ENCODE measurements at places on chromosomes 11 and 22.

DNA sequence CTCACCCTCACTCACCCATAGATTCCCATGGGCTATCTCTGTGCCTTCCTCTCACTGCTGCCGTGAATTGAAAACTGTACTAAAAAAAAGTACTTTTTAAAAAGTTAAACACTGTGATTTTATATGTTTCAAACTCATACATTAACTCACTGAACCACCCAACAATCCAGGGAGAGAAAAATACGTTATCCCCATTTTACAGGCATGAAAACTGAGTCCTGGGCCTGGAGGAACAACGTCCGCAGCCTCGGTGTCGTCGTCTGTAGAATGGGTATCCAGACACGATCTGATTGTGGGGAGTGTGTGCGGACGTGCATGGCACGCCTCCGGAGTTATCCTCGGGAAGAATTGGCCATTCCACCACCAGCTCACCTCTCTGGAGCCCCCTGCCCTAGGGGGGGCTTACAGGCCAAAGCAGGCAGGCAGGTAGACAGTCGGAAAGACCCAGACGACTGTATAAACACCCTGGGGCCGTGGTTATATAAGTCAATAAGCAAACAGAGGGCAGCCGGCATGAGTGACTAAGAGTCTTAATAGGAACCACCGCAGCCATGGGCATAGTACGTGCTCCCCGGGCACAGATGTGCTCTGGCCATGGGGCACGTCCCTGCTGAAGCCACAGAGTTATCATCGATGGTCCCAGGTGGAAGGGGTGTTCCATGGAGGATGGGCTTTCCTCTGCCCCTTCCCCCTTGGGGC is 7.1 kb upstream of the PDGFB start:
- no peak for DNase-seq

DNA sequence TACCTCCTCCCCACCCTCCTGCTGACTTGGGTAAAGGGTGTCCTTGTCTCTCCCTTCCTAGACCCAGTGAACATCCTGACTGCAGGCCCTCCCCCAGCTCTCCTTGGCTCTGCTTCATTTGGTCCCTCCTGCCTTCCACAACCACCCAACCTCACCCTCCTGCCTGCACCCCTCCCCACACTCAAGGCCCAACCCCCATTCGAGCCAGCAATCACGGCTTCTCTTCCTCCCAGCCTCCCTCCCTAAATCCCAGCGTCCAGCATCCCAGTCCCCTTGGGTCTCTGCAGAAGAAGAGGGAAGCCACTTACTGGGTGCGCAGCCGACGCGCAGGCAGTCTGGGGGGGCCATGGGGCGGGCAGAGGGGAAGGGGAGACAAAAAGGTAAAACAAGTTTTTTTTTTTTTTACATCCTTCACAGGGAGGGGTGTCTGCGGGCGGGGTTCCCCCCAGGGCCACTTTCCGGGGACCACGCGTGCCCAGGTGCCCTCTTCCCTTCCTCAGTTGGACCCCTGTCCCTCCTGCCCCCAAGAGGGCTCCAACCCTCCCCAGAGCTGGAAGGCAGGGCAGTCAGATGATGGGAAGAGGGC is 62.5 kb downstream of the SLC22A12 start:
- DNase-seq = no peak

- no peak for DNase-seq
These were observed 2.2 kb downstream of the RAB30 start for GRCh38 chr11:83069441-83070043.

DNA sequence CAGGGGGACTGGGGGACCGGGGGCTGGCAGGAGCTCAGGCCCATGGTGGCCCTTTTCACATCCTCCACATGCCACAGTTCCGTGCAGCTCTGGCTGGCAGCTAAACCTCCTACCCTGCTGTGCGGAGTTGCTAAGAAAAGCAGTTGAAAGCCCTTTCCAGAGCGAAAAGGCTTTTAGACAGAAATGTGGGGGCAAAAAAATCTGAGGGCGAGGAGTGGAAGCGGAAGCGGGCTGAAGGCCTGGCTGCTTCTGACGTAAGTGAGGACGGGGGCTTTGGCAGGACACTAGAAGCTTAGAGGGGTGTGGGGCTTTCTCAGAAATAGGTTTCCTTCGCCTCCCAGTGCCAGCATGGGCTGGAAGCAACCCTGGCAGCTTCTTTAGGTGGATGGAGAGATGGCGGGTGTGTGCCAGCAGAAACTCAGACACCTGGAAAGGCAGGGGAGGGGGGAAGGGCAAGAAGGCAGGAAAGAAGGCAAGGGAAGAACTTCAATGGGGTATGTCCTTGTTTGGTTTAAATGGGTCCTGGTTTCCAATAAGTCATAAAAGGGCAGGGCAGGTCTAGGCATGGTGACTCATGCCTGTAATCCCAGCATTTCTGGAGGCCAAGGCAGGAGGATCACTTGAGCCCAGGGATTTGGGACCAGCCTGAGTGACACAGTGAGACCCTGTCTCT is 11.2 kb upstream of the DGKZ start:
- no peak for DNase-seq

DNA sequence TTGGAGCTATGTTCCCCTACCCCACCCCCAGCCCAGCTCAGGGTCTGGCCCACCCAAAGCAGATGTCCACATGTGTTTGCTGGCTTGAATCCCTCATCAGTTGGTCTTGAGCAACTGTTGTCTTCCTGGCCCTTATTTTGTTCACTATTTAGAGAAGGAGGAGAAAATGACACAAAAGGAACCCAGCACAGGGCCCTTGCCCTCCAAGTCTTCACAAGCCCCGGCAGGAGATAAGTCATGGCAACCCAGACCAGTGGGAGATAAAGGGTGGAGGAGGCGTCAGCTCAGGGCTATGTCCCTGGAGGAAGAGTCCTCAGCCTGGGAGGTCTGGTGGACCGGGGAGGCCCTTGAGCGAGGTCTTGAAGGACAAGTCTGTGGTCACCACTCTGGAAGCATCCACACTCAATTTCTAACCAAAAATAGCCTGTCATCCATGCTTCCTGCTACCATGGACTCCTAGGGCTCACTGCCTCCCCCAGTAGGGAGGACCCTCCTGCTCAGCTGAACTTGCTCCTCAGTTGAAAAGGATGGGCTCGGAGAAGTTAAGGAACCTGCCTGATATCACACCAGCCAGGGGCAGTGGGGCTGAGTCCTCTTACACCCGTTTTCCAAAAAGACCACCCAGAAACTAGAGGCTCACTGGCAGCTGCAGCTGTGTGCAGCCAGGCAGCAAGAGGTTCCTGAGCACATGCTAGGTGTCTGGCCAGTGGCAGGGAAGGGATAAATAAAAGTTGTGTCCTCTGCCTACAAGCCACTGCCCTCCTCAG is 1.8 kb upstream of the RAB3IL1 start:
- DNase-seq = no peak

GRCh38 chr22:31954535-31955523 is 10.5 kb downstream of the YWHAH start:
- DNase-seq = no peak

GRCh38 chr22:35436421-35436820 is 36.5 kb downstream of the MCM5 start:
- no peak for DNase-seq

GRCh38 chr11:71977743-71978418 is 20.8 kb upstream of the IL18BP start:
- no peak for DNase-seq

DNA sequence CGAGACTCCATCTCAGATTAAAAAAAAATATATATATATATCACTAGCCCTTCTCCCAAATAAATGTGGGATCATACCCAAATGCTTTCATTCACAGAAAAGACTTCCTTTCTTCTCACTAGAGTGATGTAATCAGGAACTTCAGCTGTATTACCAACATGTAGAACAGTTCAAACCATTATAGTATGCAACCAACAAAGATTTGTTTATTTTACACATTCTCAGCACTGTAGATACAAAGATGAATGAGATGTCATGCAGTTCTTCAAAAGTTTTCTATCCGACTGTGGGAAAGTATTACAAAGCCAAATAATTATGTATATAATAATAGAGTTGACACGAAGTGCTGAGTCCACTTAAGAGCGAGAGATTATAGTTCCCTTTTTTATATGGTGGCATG is 22.2 kb upstream of the ZNF143 start:
- DNase-seq = no peak

DNA sequence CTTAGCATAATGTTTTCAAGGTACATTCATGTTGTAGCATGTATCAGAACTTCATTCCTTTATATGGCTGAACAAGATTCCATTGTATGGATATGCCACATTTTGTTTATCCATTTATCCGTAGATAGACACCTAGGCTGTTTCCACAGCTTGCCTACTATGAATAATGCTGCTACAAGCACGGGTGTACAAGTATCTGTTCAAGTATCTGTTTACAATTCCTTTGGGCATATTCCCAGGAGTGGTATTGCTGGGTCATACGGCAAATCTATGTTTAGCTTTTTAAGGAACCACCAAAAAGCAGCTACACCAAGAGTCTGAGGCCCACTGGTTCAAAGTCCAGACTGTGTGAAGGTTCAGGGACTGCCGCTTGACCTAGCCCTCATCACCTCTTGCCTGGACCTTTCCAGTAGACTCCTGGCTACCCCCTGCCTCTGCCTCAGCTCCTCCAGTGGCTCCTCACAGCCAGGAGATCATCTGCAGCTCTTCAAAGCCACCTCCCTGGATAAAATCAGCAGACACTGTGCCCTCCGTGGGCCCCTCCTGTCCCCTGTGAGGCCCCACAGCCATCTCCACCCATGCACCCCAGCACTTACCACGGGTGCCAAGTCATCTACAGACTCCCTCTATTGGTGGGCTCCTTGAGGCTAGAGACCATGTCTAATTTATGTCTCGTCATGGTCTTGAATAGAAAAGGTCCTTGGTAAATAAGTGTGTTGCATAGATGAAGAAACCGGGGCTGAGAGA is 160.3 kb downstream of the MN1 start:
- DNase-seq = no peak

GRCh38 chr11:78647266-78647915 is 72.7 kb upstream of the NARS2 start:
- no peak for DNase-seq

- no peak for DNase-seq
These were observed 25.2 kb downstream of the TSPAN32 start for GRCh38 chr11:2327032-2327431.

GRCh38 chr11:102709201-102709945 is 3.8 kb upstream of the MMP27 start:
- no peak for DNase-seq

DNA sequence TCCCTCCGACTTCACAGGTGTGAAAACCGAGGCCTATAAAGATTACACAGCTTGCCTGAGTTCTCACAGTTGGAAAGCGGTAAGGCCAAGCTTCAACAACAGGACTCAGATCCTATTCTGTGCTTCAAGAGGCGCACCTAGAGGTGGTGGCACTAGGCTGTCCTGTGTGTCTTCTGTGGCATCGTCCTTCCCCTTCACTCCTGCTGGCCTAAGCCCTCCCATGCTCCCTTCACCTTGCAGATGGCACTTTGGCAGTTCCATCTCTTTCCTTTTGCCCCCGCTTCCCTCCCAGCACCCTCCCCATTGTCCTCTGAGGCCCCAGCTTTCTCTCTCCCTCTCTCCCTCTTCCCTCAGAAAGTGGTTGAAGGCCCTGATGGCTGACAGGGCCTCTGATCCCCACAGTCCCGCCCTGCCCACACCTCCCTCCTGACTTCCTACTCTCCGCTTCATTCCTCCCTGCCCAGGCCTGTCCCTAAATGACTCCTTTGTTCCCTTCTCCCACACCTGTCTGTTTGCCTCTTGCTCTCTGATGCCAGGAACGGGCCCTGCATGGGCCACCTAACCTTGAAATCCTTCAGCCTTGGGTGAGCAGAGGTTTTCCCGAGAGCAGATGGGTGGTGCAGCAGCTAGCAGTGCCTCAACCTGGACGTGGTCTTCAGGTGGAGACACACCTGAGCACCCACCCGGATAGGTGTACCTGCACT is 5.8 kb downstream of the TRIM29 start:
- no peak for DNase-seq

DNA sequence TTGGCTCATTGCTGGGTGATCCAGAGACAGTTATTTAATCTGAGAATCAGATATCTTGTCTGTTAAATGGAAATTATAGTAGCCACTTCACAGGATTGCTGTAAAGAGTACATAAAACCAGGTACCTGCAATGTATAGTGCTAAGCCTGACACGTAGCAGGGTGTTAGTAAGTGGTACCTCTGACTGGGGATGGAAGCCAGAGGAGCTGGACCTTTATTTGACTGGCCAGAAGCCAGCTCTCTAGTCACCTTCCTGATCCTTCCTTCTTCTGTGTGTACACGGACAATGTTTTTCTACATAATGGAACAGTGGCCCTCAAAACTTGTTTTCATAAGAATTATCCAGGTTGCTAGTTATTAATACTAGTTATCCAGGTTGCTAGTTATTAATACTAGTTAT is 25.5 kb upstream of the EHF start:
- DNase-seq = no peak

GRCh38 chr22:46072981-46073682 is 77.2 kb upstream of the PPARA start:
- no peak for DNase-seq

- no peak for DNase-seq
These were observed 10.9 kb downstream of the RELA start for GRCh38 chr11:65651589-65652510.

- peak; percentile 78 for DNase-seq
These were observed at the start of gene SC5D for GRCh38 chr11:121292495-121293287. TSS of gene SC5D (plus strand) at chr11:121292771. CDS start at chr11:121303376, 10,605 bp downstream.

- no peak for DNase-seq
These were observed 18.3 kb downstream of the ATG16L2 start for GRCh38 chr11:72832301-72833082.

DNA sequence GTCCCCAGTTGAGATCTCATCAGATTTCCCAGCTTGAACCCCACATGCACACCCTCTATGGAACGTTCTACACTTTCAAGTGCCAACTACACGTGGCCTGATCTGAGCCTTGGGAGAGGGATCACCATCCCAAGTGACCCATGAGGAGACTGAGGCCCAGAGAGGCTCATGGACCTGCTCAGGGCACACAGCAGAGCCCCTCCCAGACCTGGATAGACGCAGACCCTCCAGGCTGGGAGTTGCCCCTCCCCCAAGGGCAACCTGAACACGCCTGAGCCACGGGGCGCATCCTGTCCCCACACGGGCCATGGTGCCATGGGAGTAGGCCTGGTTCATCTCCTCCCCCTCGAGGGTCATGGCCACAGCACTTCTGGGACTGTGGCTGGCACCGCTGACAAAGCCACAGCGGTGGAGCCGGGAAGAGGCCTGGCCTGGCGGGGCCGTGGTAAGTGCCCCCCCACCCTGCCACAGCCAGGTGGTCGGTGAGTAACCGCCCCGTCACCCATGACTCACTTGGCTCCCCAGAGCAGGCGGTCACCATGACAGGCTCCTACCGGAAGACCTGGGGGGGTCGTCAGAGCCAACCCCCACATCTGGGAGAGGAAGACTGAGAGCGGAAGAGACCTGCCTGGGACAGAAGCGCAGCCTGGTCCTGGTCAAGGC is 8.1 kb downstream of the WNT7B start:
- DNase-seq = no peak

DNA sequence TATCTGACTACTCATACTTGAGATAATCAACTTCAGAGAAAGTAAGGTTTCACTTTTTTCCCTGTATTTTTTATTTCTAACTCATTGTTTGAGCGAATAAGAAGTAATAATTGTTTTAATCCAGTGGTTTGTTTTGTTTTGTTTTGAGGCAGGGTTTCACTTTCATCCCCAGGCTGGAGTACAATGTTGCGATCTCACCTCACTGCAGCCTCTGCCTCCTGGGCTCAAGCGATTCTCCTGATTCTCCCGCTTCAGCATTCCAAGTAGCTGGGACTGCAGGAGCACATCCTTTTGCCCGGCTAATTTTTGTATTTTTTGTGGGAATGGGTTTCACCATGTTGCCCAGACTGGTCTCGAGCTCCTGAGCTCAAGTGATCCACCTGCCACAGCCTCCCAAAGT is 8.6 kb downstream of the GTF2H1 start:
- no peak for DNase-seq

GRCh38 chr11:31449040-31449439 is 60.4 kb downstream of the IMMP1L start:
- DNase-seq = no peak

- DNase-seq = peak; percentile 70
These were observed 23.9 kb downstream of the LRFN4 start for GRCh38 chr11:66880496-66881450.
